ENCODE measurements at places on chromosomes 5 and 9.

DNA sequence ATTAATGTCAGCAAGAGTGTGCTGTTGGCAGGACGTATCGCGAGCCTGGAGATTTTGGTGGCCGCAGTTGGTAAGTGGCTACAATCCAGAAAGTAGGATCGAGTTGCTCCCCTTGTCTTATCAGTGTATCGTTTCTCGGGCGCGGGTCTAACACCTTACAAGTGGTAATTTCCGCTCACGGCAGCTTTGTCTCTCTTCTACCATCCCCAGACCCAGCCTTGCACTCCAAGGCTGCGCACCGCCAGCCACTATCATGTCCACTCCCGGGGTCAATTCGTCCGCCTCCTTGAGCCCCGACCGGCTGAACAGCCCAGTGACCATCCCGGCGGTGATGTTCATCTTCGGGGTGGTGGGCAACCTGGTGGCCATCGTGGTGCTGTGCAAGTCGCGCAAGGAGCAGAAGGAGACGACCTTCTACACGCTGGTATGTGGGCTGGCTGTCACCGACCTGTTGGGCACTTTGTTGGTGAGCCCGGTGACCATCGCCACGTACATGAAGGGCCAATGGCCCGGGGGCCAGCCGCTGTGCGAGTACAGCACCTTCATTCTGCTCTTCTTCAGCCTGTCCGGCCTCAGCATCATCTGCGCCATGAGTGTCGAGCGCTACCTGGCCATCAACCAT lies 1.1 kb downstream of the PTGER4 start:
- no peak for DNase-seq

GRCh38 chr9:38486056-38486615 lies 61.9 kb upstream of the IGFBPL1 start:
- DNase-seq = no peak

DNA sequence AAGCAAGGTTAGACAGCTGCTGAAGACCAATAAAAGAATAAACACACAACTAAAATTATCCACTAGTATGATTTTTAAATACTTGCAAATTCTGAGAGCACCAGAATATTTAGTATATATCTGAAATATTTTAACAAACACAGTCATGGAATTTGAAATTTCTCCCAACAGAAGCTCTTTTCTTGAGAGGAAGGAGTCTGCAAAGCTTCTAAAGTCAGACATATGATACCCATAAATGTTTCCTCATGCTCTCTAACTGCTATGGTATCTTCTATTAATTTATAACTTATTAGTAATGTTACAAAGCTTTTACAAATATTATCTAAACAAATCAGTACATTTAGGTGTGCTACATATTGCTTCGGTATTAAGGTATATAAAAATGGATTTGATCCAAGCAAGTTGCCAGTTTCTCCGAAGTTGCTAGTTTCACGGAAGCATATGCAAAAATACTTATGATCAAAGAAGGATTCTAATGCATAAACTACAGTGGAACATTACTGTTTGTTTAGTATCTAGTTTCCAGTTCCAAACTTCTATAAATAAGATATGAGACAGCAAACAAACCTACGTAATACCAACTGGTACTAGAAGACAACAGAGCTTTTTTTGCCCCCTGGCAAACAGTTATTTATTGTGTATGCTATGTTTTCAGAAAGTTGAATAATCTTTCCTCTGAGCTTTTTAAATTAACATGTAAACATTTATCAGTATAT lies 22.0 kb downstream of the FNIP1 start:
- no peak for DNase-seq

DNA sequence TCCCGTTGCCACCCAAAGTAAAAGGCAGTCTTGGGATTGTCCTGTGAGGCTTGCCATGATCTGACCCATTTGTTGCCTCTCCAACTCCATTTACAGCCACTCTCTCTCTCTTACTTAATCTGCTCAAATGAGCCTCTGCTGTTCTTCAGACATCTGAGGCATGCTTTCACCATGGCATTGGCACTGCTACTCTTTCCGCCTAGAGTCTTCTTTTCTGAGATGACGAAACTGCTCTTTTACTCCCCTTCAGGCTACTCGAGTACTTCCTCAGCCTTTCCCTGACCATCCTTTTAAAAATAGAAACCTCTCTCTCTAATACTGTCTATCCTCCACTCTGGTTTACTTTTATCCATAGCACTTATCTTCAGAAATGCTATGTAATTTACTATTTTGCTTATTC lies 9.0 kb downstream of the FOCAD start:
- DNase-seq = no peak

DNA sequence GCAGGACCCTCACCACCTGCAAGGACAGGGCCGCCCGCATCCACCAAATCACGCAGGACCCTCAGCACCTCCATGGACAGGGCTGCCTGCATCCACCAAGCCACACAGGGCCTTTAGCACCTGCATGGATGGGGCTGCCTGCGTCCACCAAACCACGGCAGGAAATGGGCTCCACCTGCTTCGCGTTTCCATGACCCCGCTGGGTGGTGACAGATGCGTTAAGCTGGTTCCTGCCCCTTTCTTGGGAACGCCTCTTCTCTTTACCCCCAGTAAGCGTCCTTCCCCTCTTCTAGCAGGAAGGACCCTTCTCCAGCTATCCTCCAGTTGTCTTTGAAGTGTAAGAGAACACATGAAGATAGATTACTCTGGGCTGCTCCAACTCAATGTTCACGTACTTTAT lies 13.5 kb downstream of the FBP1 start:
- DNase-seq = no peak

DNA sequence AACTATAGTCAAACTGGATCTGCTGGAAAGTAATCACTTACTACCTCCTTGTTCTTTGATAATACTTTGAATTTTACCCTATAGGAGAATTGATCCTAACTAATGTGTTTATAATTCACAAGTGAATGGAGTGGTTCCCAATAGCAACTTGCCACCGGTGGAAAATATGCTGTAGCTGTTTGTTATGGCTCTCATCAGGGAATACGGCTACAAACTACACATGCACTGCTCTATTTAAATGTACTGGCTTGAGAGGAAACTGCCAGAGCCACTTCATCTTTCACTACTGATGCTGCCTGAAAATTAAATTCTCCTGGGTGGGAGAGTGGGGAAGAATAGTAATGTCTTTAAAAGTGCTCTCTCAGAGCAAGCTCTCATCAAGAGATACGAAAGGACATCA lies 448.5 kb upstream of the GRAMD2B start:
- no peak for DNase-seq

GRCh38 chr5:169097374-169098326 lies 203.3 kb downstream of the SLIT3 start:
- DNase-seq = no peak

GRCh38 chr9:34884747-34885189 lies 73.3 kb upstream of the PHF24 start:
- DNase-seq = no peak

DNA sequence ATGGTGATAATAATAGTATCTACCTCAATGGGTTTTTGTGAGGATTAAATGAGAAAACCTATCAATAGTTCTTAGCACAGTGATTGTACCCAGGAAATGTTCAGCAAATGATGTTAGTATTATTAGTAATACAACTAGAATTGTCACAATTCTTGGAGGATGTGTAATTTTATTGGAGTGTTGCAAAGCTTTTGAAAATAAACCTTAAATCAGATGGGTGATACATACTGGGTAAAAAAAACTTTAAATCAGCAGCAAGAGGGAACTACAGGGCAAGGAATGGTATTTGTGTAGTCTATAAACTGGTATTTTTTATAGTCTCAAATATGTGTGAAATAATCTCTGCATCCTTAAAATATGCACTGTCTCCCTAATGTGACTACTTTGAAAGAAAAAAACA lies 371.6 kb downstream of the PIK3R1 start:
- DNase-seq = no peak

- DNase-seq = no peak
These were observed 125.5 kb downstream of the OLFM1 start for GRCh38 chr9:135212961-135213360.

- no peak for DNase-seq
These were observed 395.8 kb upstream of the ADAMTSL1 start for GRCh38 chr9:18077941-18078678.

DNA sequence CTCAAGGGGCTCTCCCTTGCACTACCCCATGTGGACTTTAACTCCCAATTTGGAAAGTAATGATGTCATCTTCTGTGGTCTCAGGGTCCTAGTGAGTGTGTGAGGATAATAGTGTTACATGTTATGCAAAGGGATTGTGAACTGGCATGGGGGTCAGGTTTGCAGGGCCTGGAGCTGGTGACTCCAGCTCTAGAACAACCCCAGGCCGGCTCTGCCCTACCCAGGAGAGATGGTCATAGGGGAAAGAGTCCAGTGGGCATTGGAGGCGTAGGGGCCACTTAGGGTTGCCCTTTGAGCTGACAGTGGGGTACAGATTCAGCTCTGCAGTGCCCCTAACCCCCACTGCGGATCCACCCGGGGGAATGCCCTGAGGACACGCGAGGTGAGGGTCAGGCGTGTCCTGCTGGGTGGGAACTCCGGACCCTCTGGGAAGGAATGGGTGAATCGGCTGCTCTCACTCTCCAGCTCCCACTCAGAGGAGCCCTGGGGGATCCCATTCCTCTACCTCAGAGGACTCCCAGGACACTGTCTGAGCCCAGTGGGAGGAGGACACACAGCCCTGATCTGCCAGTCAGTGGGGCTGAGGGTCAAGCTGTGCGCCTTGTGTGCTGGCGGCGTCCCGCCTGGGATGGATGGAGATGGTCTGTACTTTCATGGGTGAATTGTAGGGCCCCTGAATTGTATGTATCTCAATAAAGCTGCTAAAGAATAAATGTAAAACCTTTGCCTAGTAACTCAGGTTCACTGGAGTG lies 2.5 kb upstream of the NKD2 start:
- no peak for DNase-seq

DNA sequence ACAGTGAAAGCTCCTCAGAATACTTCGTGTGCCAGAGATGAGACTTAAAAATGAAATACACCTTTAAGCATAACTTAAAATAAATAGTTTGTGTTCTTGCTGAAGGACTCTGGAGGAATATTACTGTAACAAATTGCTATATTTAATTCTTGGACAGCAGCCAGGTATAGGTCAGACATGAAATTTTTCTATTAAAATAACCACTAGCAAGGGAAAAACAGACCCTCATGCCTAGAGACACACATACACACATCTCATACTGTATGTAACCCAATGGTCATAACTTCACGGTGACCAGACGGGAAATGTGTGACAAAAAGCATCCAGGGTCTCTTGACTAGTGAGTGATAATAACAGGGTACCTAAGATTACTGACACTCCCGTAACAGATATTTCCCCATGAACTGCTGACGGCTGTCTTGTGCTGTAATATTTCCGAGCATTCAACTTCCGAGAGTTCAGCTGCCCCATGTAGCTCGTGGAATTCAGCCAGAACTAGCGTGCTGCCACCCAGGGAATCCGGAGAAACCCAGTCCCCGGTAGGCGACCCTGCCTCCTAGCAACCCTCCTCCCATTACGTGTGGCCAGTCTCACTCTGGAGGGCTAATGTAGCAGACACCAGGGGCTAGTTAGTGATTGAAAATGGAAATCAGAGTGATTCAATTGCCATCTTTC lies 2295.1 kb upstream of the WWC1 start:
- no peak for DNase-seq

DNA sequence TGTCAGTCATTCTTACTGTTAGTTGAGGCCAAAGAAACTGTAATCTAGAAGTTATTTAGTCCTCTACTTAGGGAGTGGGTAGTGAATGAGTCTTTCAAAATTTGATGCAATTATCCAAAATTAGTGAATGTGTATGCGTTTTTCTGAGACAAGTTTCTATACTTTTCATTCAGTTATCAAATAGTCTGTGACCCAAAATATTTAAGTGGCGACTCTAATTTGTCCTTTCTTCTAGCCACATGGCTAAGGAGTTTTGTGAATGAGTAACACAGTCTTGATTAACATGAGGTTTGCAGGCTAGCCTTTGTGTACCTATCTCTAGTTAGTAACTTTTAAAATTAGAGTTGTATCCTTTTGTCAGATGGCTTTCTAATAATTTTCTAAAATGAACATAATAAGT lies 45.6 kb downstream of the COMMD10 start:
- DNase-seq = no peak

DNA sequence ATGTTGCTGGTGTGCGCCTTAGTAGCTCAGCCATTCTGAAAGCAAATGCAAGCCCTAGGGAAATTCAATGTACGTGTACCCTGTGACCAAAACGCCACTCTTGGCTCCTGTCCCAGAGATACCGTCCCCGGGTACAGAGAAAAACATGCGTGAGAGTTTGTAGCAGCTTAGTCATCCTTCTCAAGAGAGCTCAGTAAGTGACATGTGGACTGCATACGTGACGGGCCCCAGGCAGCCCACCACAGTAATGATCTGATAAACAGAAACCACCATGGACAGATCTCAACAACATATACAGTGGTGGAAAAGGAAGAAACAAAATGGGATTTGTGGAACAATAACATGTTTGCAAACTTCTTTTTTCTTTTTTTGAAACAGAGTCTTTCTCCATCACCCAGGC lies 45.1 kb downstream of the S1PR3 start:
- no peak for DNase-seq

DNA sequence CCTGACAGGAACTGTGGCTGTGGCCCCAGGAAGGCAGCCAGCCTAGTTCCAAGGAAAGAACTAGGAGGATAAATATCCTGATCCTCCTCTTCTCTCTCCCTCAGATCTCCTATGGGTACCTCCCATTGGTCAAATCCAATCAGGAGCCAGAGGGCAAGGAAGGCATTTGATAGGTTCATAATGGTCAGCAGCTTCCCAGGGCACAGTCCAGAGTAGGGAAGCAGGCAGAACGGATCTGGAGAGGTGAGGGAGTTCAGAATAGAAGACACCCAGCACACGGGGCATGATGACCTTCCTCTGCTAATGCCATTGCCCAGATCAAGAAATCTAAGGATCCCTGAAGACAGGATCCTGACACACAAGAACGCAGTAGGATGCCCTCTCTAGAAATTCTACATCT lies 8.6 kb downstream of the ABLIM3 start:
- no peak for DNase-seq

DNA sequence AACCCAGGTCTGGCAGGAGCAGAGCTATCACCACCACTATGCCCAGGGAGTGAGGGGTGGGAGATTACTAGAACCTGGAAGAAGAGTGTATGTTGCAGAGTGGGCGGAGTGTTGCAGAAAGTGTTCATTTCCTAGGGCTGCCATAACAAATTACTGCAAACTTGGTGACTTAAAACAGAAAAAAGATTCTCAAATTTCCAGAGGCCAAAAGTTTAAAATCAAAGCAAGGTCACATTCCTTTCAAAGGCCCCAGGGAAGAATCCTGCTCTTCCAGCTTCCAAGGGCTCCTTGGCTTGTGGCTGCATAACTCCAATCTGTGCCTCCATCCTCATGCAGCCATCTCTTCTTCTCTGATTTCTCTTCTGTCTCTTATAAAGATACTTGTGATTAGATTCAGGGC lies 30.6 kb upstream of the SPINK4 start:
- DNase-seq = no peak

DNA sequence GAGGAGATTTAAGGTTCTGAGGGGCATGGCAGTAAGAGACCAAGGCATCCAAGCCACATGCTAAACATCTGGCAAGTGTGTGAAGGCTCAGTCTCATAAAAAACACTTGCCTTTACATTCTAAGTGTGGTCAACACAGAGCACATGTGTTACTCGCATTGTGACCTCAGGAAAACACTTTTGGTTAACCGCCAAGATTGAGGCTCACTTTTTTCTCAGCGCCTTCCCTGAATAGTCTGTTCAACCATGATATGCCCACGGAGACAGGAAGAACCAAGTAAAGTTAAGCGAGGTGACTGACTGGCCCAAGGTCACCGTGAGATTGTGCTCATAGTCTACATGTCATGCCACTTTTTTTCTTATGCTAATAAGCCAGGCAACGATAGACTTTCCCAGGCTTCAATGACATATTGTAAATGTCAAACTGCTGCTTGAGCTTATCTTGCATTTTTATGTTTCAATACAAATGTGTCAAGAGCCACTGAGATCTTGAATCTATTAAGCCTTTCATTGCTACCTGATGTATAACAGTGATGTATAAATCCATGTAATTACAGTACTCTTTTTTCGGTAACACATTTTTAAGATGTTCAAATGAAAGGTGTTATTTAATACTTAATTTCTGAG lies 21.1 kb upstream of the IL9 start:
- DNase-seq = no peak
